ENCODE measurements at places on chromosomes 2 and 18.
A peak's percentile ranks its signal among the peaks of the same experiment; 100 is the strongest.

DNA sequence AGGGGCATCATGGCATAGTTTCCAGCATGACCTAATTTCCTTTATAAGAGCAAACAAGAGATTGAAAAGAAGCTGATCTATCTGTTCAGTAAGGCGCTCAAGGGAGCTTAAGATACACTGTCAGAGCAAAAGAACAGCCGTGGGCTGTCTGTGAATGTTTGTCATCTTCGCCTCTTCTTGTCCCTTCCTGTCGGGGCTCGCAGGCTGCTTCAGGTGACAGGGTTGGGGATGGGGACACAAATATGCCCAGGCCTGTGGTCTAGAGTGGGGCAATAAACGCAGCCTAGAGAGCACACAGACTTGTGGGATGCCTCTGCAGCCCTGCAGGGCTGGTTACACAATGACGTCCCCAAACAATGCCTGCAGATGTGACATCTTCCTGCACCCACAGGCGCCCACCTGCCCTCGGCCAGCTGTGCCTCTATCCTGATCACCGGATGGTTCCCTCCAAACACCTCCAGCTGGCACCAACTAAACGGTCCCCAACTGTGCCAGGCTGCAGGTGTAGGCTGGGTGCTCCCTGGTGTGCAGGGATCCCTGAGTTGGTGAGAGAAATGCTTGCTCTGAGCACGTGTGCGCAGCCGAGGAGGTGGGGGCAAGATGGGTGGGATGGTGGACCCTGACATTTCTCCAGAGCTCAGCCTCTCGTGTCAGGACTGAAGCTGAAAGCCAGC is 72.8 kb downstream of the EDAR start:
- DNase-seq, result no peak

- DNase-seq, result no peak
Observed at GRCh38 chr2:31003749-31004148, 134.5 kb downstream of the GALNT14 start.

GRCh38 chr18:47887227-47887626 is 43.2 kb downstream of the SMAD2 start:
- DNase-seq, result no peak

GRCh38 chr2:178211943-178212342 is 17.6 kb downstream of the OSBPL6 start:
- no peak for DNase-seq

DNA sequence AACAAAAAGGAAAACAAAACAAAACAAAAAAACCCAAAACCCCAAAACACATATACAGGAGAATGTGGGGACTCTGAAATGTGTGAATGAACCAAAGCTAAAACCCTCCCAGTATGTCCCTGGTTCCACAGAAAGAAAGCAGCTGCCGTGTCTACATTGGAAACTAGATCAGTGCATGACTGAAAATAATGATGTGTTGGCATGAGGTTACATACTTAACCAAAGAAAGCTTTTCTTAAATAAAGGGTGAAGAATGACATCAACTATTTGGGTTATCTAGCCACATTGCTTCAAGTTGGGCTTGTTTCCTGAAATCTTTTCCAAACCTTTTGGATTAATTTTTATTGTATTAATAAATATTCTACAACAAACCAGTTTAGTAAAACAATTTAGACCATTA is 91.9 kb upstream of the FN1 start:
- peak; percentile 72 for DNase-seq

- DNase-seq, result no peak
Observed at GRCh38 chr18:5159080-5159479, 38.0 kb downstream of the AKAIN1 start.

- peak; percentile 71 for DNase-seq
Observed at GRCh38 chr18:74597034-74597661, 522 bp upstream of the ZNF407 start.

- DNase-seq, result peak; percentile 88
Observed at GRCh38 chr2:26018184-26019055, 15.5 kb upstream of the RAB10 start.
